Thoracic aorta (tissue), 2 donors: ENCODE measurements at places on chromosomes 2 and 18.
A peak's percentile ranks its signal among the peaks of the same experiment; 100 is the strongest.

- H3K36me3 ChIP-seq, result no peaks in the 10 kb centered on the region
- H3K4me3 ChIP-seq, result no peak overlapping the region
These were observed 793.0 kb upstream of the FANCL start for GRCh38 chr2:59034106-59034505.

GRCh38 chr2:106584304-106584954 lies 97.3 kb downstream of the CD8B2 start:
- no peak for DNase-seq
- H3K36me3 ChIP-seq, result no peaks in the 10 kb centered on the region
- peaks cover 5% of the 10 kb centered on the region for H3K4me1 ChIP-seq
- H3K27ac ChIP-seq, result no peak overlapping the region
- H3K4me3 ChIP-seq, result no peak overlapping the region

GRCh38 chr2:16250886-16251285 lies 310.5 kb downstream of the MYCN start:
- H3K27me3 ChIP-seq, result no peaks in the 10 kb centered on the region
- no peak for DNase-seq
- no peak overlapping the region for H3K27ac ChIP-seq
- H3K36me3 ChIP-seq, result no peaks in the 10 kb centered on the region
- no peak overlapping the region for H3K4me3 ChIP-seq
- no peaks in the 10 kb centered on the region for H3K4me1 ChIP-seq

DNA sequence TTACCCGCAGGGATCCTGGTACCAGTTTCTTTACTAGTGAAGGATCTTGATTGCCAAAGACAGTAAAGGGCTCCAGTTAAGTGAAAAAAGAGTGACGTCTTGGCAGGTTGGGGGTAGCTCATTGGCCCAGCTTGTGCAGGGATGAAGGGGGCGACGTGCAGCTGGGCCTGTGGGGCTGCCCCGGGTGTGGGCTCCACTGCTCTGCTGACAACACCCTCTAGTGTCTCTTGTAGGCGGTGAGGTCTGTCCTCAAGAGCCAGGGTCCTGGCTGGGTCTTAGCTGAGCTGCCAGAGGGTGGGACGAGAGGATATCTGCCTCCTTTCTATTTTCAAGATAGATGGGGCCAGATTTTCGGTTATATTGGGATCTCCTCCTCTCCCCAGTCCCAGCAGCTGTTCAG lies 6.1 kb downstream of the ARHGEF4 start:
- H3K4me1 ChIP-seq, result no peaks in the 10 kb centered on the region
- no peak overlapping the region for H3K27ac ChIP-seq
- no peaks in the 10 kb centered on the region for H3K36me3 ChIP-seq
- no peak for DNase-seq
- peaks cover 3% of the 10 kb centered on the region for H3K27me3 ChIP-seq

GRCh38 chr2:230422149-230422548 lies 6.1 kb downstream of the SP100 start:
- DNase-seq, result no peak
- H3K4me3 ChIP-seq, result no peak overlapping the region
- peaks cover 64% of the 10 kb centered on the region for H3K4me1 ChIP-seq
- H3K27me3 ChIP-seq, result no peaks in the 10 kb centered on the region
- no peak overlapping the region for H3K27ac ChIP-seq
- H3K36me3 ChIP-seq, result no peaks in the 10 kb centered on the region

DNA sequence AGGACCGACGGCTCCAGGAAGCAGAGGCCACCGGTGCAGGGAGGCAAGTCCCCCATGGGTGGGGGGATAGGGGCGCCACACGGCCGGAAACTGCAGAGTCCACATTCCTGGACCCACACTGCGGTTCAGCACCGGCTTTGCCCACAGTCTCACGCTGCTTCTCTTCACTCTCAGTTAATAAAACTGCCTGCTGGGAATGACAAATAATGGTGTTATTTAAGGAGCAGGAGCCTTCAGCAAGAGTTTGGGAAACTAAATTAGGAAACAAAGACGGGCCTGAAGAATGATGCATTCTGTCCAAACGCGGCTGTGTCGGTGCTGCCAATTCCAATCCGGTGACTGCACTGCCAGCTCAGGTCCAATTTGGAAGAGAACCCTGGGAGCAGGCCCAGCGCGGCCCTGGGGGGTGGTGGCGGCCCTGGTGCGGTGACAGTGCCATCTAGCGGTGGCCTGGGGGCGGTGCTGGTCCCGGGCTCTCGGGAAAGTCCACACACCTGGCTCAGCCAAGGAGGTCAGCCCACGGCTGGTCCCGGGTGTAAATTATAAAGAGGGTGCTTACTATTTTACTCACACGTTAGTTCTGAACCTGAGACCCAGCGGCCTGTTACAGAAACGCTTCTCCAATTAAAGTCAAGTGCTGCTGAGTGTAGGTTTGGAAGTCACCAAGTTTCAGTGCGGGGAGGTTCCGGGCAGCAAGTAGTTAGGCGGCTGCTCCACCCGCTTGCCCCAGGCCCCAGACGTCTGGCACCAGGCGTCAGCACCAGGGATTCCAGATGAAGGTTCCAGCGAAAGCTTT lies 73.1 kb upstream of the PXDN start:
- no peaks in the 10 kb centered on the region for H3K36me3 ChIP-seq
- peak overlapping the region; percentile 41 for H3K4me3 ChIP-seq
- no peaks in the 10 kb centered on the region for H3K27me3 ChIP-seq
- peak; percentile 79 for DNase-seq
- H3K4me1 ChIP-seq, result peaks cover 35% of the 10 kb centered on the region

GRCh38 chr2:218500501-218501060 lies 67.6 kb downstream of the USP37 start:
- H3K4me1 ChIP-seq, result peaks cover 9% of the 10 kb centered on the region
- no peak overlapping the region for H3K4me3 ChIP-seq
- H3K27me3 ChIP-seq, result no peaks in the 10 kb centered on the region
- no peak overlapping the region for H3K27ac ChIP-seq
- no peak for DNase-seq

DNA sequence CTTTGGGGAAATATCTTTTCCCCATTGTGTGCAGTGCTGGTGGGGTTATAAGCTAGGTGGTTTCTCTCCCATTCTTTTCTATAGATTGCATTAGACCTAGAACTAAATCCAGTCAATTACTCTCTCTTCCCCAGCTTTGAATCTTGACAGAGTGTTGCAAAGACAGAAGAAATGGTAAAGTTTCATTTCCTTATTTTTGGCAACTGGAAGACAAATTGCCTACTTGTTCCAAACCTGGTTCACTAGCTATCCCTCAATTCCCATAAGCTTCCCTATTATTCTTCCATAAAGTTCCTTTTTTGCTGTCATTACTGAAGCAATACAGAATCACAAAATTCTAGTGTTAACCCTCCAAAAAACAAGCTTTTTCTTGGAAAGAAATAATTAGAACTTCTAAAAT lies 94.0 kb upstream of the ITGA4 start:
- H3K4me3 ChIP-seq, result no peak overlapping the region
- H3K36me3 ChIP-seq, result no peaks in the 10 kb centered on the region
- no peak for DNase-seq
- H3K4me1 ChIP-seq, result no peaks in the 10 kb centered on the region
- no peak overlapping the region for H3K27ac ChIP-seq
